ENCODE measurements at places on chromosomes 5 and 9.

DNA sequence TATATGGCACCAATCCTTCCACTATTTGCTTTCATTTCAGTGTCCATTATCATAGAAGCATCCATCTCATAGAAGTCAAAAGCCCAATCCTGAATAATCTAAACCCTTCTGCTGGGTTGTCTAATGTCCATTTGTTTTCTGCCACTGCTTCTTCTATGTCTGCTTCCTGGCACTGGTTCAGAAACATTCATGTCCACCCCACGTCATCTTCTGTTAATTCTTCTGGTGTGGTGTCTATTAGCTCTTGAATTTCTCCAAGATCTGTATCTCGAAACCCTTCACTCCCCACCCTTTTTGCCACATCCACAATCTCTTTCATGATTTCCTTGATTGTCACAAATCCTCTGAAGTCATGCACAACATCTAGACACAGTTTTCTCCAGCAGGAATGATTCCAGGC is 23.2 kb upstream of the GOLGA1 start:
- DNase-seq: no peak

- DNase-seq: no peak
Observed at GRCh38 chr5:14487897-14488570, 93.6 kb upstream of the OTULINL start.

GRCh38 chr5:156623381-156624040 is 226.6 kb upstream of the PPP1R2B start:
- DNase-seq: no peak

- DNase-seq: no peak
Observed at GRCh38 chr5:32852535-32852934, 141.4 kb downstream of the NPR3 start.

- no peak for DNase-seq
Observed at GRCh38 chr9:91207397-91207728, 154.4 kb downstream of the AUH start.

- no peak for DNase-seq
Observed at GRCh38 chr5:1734271-1734907, 65.2 kb downstream of the MRPL36 start.

GRCh38 chr9:119451426-119451825 is 82.2 kb upstream of the BRINP1 start:
- DNase-seq: no peak

DNA sequence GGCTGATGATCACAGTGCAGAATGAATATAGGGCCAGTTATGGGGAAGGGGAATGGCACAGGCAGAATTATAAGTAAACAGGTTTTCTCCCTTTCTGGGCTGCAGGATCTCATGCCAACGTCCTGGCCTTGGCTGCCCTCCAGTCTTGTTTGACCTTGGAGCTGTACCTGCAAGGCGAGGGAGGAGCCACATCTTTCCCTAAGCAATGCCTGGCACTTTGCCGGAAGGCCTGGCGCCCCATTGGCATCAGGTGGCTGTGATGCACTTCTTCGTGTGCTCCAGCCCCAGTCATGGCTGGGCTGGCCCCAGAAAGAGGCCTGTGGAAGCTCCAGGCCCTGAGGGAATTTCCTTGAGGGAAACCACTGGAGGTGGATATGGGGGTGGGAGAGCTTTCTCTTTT is 16.7 kb upstream of the IQGAP2 start:
- DNase-seq: no peak

DNA sequence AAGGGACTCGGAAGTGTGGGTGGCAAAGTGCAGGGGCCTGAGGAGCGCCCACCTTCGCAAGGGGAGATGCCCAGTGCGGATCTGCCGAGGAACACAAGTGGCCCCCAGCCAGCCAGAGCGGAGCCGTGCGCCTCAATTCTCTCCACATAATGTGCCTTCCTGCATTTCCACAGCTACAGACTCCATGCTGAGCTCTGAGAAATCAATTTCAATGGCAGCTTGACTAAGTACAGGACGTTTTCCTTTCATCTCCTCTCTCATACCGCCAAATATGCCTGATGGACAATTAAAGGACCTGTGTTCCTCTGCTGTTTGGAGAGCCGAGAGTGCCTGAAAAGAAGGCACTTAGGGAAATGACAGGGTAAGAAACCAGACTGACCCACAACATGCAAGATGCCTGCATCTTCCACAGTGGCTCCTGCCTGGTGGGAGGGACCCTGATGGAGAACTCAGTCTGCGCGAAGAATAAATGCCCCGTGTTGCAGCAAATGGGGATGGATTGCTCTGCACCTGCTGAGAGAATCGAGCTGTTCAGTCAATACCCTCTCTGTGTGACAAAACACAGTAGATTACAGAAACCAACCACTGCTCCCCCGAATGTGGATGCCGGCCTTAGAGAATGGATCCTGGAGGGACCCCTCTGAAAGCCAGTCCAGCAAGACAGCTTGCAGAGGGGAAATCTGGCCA is 38.6 kb upstream of the OLFM1 start:
- no peak for DNase-seq

GRCh38 chr9:136963341-136963740 is 11.3 kb downstream of the LCN12 start:
- no peak for DNase-seq

DNA sequence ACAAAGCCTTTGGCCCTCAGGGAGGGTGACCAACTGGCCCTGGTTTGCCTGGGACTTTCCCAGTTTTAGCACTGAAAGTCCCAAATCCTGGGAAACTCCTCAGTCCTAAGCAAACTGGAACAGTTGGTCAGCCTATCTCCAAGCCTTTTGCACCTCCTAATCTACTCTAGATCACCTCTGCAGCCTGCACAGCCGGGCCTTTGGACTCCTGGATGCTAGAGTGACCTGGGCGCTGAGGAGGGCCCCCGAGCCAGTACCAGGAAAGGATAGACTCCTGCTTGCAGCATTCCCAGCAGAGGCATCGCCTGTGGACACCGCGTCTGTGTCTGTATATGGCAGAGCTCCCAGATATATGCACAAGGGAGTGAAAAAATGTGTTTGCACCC is 15.1 kb downstream of the IRF1 start:
- DNase-seq: no peak

GRCh38 chr9:119252671-119253299 is 116.5 kb downstream of the BRINP1 start:
- DNase-seq: no peak

- no peak for DNase-seq
Observed at GRCh38 chr5:179455320-179455719, 95.0 kb upstream of the RUFY1 start.

DNA sequence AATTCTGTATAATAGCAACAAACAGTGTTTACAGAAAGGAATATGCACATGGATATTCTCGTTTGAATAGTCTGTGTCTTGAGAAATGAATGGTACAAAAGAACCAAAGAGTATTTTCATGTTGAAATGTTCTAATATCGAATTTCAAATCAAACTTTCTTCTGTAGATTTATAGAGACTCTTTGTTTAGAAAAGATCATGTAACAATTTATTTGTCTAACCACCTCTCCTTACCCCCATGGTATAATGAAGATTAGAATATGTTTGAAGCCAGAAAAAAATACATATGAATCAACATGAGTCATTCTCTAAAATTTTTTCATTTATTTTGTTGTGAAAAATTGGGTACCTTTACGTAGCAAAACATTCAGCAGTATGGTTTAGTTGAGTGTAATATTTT is 285.6 kb downstream of the PRR16 start:
- DNase-seq: no peak

- DNase-seq: no peak
Observed at GRCh38 chr9:85055506-85056202, 386.1 kb downstream of the NTRK2 start.

DNA sequence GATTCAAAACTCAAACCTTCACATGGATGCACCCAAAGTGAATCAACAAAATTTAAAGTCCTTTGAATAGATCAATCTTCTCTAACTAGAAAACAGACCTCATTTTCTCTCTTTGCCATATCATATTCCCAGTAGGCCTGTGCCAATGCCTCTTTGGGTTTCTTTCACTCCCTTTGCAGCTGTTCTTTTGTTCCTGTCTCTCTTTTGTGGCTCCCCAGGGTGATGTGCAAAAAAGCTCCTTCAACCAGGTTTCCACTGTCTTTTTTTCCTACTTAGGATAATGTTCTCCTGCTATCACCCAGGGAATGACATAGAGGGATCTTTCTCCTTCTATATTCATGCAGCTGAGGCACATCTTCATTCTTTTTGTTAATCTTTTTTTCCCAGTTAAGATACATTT is 54.6 kb downstream of the MARCHF3 start:
- DNase-seq: no peak

GRCh38 chr9:131595696-131596429 is 50.5 kb downstream of the PRRT1B start:
- DNase-seq: no peak

GRCh38 chr9:120978987-120979386 is 52.4 kb upstream of the TRAF1 start:
- no peak for DNase-seq

GRCh38 chr5:131649161-131649560 is 14.1 kb upstream of the RAPGEF6 start:
- no peak for DNase-seq

DNA sequence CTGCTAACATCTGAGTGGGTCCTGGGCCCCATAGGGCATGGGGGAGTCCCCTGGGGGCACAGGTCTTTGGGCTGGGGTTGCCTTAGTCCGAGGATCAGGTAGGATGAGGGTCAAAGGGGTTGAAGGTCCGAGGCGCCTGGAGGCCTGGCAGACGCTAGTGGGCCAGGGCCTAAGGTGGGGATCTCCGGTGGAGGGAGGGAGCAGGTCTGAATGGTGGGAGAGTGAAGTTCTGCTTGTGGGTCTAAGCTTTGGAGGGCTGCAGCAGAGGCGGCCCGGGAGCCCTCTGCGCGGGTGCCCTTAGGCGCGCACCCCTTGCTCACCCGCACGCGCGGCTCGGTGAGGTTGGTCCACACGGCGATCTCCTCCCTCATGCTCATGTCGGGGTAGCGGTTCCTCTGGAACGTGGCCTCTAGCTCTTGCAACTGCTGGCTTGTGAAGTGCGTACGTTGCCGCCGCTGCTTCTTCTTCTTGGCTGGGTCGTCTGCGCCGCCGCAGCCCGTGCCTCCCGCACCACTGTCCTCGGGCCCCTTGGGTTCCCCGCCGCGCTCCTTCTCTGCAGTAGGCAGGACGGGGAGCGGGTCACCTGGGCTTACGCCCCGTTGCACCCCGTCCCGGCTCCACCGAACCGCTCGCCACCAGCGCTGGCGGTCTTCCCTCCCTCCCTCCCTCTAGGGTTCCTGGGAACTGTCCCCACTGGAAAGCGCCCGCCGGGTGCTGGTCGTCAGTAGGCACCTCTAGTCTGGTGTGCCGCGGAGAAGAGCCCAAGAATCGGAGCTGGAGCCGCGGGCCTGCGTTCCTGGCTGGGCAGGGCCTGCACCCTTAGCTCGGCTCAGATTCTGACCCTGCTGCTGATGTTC is 2.8 kb downstream of the PITX1 start:
- DNase-seq: no peak

DNA sequence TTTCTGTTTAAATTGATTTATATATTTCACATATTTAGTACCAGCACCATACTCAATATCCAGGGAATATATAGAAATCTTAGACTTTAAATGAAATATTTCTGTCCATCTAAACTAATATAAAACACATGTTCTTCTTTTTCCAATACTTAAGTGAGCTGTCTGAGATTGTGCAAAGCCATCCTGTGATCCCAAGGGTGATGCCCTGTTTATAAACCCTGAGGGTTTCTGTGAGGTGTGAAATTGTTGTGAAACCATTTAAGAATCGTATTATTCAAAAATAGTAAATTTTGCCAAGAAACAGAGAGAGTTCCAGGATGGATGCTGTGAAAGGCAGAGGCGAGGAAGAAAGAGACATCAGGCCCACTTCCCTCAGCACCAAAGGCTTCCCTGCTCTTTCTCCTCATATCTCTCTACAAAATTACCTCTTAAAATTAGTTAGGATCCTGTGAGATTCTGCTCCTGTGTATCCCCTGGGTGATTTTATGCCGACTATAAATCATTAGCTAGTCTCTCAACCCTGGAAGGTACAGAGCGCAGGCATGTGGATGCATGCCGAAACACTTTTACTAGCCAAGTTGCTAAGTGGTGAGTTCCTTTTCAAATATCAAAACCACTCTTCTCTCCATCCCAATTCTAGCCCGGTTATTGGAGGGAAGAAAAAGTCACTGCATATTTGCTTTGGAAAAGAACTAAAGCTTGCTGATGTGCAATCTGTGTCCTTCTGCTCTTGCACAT is 183.0 kb downstream of the GLIS3 start:
- no peak for DNase-seq

GRCh38 chr5:133779828-133780475 is 167.6 kb upstream of the FSTL4 start:
- DNase-seq: no peak

- DNase-seq: no peak
Observed at GRCh38 chr5:169004551-169004950, 296.4 kb downstream of the SLIT3 start.

DNA sequence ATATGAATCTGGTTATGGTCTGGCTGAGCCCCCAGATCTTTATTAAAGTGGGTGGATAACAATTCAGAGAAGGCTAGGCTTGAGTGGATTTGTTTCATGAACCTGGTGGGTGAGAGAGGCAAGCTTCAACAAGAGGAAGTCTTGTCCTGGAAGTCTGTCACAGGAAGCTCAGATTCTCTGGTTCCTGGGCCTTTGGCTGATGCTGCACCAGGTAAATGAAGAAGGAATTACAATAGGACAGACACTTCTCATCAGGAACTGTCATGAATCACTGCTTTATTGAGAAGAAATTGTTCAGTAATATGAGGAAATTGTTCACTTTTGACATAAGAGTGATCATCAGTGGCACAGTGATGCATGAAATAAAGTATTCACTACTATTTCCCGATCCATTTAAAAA is 167.6 kb upstream of the ELL2 start:
- no peak for DNase-seq

GRCh38 chr9:114487607-114488300 is 17.5 kb downstream of the WHRN start:
- peak; percentile 36 for DNase-seq

Data from activated T-helper 1 cell treated with anti-CD3 and anti-CD28 coated beads, Interleukin-2, amount 50 U/mL, for 16 hours (primary cell).